Stimulated activated CD8-positive, alpha-beta memory T cell treated with anti-CD3 and anti-CD28 coated beads, Interleukin-2, amount 100 ng/mL, for 48 hours (primary cell): ENCODE measurements at places on chromosomes 7 and 10.

- no peak for DNase-seq
These were observed 58.4 kb upstream of the FZD8 start for GRCh38 chr10:35700487-35700882.

- no peak for DNase-seq
These were observed 75.2 kb downstream of the MYL10 start for GRCh38 chr7:101553771-101554445.

DNA sequence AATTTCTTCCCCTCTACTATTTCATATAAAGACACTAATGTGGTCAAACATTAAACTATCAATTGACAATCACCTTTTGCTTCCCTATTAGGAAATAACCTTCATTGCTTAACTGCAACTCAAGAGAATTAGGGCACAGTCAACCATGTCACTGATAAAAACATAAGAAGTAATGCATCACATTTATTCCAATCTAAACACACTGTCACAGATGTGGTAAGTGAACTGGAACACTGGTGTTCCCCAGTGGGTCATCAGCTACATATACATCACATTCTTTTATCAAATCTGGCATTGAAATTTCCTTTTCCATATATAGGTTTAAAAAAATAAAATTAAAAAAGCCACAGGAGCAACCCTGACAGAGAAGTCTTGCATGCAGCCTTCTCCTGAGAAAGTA is 3.7 kb downstream of the TRIL start:
- DNase-seq = no peak

DNA sequence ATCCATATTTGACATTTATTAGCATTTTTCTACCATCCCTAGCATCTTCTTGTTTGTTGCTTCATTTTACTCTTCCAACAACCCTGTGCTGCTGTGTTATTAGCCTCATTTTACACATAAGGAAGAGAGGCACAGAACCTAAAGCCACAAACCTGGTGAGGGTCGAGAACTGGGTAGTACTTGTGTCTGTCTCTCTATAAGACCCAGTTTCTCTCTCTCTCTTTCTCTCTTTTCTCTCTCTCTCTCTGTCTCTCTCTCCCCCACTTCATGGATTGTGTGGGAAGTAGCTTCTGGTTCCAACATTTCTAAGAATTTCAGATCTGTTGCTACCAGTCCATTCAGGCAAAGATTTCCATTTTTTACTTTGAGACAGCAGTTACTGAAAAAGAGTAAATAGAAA is 1.4 kb upstream of the FRA10AC1 start:
- no peak for DNase-seq

DNA sequence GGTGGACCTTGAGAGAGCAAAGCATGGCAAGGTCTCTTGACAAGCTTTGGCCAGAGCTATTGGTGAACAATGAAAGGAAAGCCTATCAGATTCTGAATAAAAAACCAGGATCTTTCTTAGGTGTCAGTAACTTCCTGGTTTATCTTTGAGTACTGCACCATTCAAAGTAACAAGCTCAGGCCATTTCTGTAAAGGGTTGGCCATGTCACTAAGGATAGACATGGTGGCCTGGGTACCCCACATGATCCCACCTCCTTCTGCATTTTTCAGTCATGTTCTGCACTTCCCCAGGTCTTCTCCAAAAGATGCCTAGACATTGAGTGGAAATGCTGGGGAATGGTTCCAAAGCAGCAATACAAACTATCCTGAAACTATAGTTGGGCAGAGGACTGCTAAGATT is 242.0 kb downstream of the ARHGAP12 start:
- DNase-seq = no peak

DNA sequence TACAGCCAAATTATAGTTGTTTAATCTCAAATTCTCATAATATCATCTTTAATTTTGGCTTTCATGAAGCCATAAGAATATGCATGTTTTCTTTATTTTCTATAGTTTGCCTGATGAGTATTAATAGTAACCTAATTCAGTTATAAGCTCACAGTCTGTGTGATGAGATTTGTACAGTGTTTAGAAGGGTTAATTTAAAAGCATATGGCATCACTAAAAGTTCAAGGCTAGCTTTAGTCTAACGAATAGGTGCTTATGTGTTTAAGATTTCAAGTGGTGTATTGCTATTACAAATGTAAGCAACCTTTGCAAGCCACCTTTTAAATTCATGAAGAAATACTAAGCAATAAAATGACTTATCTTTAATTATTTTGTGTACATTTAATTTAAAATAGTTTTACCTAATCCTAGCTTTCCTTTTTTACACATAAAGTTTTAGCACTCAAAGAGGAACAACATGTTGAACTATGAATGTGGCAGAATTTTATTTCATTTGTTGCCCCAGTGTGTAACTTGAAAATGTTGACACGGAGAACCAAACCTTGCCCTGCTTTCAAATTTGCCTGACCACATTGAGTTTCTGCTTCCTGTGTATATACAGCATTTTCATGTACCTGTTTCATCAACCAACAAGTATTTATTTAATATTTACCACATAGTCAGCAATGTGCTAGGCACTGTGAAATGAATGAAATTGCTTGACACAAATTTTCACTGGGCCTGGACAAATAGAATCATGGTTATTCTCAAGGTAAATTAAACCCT is 41.5 kb downstream of the TET1 start:
- DNase-seq = no peak

DNA sequence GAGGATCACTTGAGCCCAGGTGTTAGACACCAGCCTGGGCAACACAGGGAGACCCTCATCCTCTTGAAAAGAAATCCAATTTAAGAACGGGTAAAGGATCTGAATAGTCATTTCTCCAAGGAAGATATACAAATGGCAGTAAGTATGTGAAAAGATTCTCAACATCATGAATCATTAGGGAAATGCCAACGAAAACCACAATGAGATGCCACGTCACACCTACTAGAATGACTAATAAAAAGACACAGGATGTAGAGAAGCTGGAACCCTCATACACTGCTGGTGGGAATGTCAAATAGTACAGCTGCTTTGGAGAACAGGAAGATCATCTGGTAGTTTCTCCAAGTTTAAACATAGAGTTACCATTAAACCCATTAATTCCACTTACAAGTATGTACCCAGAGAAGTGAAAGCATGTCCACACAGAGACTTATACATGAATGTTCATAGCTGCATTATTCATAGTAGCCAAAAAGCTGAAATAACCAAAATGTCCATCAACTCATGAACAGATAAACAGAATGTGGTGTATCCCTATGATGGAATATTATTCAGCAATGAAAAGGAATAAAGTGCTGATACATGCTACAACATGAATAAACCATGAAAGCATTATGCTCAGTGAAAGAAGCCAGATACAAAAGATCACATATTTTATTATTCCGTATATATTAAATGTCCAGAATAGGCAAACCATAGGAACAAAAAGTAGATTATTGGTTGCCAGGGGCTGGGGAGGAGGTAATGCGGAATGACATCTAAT is 13.1 kb upstream of the ZMIZ2 start:
- DNase-seq = peak; percentile 19

- DNase-seq = no peak
These were observed 14.0 kb upstream of the RAMP3 start for GRCh38 chr7:45143616-45144015.

GRCh38 chr10:60525716-60526585 is 136.3 kb upstream of the ANK3 start:
- DNase-seq = no peak

DNA sequence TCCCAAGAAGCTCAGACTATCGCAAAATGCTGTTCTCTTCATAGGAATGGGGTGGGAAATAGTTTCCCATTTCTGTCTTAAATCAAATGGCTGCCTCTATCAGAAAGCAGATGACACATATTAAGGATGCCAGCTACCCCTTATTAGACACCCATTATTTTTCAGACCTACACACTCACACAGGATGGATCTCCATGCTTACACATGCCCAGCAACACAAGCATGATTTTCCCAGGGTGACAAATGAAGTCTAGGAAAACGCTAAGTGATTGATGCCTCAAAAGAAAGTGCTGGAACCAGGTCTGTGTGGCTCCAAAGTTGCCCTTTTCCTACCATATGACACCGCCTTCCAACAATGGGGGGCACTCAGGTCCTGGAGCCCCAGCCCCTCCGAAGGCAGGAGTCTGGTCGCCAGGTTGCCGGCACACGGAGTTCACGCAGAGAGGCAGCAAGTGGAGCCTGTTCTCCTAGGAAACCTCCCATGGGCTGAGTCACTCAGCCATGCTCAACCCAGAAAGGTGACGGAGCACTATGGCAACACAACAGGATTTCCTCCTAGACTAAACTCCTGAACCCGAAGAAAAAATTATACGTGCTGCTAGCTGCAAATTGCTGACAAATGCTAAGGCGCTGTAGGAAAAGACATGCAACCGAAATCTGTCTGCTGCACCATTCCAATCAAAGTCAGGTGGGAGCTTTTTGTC is 19.8 kb downstream of the VOPP1 start:
- DNase-seq = no peak

- DNase-seq = no peak
These were observed 363.2 kb downstream of the AUTS2 start for GRCh38 chr7:69961436-69961835.
